ENCODE measurements at places on chromosomes 1 and 21.

- no peak for DNase-seq
Observed at GRCh38 chr1:54952950-54953718, 27.3 kb upstream of the TMEM61 start.

GRCh38 chr1:198157847-198158725 is 1.3 kb downstream of the NEK7 start:
- no peak for DNase-seq

- no peak for DNase-seq
Observed at GRCh38 chr1:159007726-159008125, 2.0 kb upstream of the IFI16 start.

DNA sequence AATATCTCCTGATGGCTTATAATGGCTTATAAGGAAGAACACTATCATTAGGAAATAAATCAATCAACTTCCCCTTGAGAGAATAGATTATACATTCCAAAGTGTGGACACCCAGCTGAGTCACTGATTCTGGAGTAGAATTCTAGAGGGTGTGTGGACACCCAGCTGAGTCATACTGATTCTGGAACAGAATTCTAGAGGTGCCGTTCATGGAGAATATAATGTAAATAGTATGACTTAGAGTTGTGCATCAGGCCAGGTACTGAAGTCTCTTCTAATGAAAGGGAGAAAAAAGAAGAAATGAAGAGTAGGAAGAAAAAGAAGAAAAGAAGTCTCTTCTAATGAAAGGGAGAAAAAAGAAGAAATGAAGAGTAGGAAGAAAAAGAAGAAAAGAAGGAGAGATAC is 2.4 kb upstream of the USP33 start:
- DNase-seq, result no peak

DNA sequence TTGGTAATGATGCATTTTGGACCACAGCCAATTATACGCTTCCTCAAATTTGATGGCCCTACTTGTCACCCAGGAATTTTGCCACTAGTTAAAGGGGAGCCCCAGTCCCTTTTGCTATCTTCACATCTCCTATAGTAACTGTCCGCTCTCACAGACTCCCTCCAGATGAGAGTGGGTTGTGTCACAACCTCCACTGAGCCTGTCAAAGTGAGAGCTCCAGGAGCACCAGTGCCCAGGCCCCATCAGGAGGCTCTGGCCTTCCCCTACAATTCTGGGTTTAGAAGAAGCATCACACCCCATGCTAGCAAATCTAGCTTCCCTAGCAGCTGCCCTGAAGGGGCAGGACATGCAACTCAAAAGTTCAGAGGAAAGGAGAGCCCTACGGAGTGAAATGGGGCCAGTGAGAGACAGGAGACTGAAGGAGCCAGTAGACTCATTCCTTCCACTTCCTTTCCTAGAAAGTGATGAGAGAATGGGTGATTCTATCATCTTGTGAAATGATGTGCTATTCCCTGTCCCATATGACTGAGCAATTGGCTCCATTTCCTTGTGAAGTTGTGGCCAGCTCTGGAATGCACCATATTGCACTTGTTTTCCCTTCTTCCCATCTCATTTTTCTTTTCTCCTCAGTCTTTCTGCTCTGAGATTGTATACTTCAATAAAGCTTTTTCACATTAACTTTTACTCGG is 541.3 kb downstream of the DPYD start:
- peak; percentile 41 for DNase-seq

DNA sequence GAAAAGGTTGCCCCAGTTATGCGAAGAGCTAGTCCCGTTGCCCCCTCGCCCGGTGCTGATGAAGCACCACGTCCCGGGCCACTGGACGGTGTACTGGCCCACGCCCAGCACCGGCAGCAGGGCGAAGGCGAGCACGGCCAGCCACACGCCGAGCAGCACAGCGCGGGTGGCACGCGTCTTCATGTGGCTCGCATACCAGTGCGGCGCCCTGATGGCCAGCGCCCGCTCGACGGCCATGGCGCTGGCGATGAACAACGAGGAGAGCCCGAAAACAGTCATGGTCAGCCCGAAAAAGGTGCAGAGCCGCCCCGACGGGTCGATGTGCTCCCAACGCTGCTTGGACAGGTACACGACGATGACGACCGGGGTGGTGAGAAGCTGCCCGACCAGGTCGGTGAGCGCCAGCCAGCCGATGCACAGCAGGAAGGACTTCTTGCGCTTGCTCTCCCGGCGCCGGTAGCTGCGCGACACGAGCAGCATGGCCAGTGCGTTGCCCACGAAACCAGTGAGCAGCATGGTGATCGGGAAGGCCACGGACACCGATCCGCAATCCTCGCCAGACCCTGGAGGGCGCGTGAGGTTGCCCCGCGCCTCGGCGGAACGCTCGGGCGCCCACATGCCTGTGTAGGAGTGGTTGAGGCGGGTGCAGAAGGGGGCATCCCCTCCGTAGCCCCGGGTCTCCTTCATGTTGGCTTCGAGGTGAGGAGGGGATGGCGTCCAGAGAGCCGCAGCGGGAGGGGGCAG is 553 bp downstream of the PTGER3 start:
- no peak for DNase-seq

GRCh38 chr1:17606826-17607440 is 67.4 kb downstream of the ARHGEF10L start:
- no peak for DNase-seq

DNA sequence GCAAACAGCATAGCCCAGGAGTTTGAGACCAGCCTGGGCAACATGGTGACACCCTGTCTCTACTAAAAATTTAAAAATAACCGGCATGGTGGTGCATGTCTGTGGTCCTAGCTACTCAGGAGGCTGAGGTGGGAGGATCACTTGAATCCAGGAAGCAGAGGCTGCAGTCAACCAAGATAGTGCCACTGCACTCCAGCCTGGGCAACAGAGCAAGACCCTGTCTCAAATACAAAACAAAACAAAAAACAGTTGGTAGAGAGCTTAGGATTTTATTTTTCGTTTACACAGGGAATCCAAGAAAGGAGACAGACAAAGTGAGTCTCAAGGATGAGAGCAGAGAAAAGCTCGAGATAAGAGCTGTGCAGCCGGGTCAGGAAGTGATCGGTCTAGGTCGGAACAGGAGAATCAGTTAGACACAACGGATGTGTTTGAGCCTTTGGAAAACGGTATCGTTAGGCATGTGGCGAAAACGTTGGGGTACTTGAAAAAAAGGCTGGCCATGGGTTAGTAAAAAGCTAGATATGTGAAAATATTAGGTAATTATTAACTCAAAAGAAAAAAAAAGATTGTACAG is 1.7 kb upstream of the MIB2 start:
- no peak for DNase-seq
